ENCODE measurements at places on chromosomes 6 and 20.

- DNase-seq = no peak
Measured at GRCh38 chr6:167766986-167767714, 59.6 kb upstream of the AFDN start.

DNA sequence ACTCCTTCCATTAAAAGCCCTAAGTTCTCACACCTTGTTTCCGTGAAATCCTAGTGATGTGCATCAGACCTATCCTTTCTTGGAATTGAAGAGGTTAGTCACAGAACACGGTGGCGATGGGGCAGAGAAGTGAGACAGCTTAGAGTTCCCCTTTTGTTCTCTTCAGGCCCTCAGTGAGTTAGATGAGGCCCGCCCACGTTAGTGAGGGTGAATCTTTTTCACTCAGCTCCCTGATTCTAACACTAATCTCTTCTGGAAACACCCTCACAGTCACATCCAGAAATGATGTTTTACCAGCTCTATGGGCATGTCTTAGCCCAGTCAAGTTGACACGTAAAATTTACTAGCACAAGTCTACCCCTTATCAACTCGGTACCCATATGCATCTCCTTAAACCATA, 172.7 kb upstream of the NOX3 start:
- DNase-seq = no peak

- DNase-seq = no peak
Measured at GRCh38 chr6:145863366-145863765, 48.8 kb upstream of the FBXO30 start.

DNA sequence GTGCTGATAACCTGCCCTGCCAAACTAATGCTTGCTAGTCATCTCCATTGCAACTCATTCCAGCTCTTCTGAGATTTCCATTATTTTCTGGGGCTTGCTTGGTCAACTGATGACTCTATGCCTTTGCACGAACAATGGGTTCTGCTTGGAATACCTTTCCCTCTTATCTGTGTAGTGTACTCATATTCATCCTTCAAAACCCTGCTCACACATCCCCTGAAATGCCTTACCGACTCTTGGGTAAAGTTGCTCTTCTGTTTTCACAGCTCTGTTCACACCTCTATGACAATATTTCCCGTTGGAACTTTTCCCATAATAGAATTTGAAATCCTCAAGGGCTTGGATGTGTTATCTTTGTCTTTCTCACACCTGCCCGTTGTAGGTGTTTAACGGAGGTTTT, 331.0 kb upstream of the SOX4 start:
- no peak for DNase-seq

GRCh38 chr6:15608396-15608795, 54.4 kb downstream of the DTNBP1 start:
- no peak for DNase-seq

- no peak for DNase-seq
Measured at GRCh38 chr20:47662483-47663353, 122.6 kb downstream of the SULF2 start.

DNA sequence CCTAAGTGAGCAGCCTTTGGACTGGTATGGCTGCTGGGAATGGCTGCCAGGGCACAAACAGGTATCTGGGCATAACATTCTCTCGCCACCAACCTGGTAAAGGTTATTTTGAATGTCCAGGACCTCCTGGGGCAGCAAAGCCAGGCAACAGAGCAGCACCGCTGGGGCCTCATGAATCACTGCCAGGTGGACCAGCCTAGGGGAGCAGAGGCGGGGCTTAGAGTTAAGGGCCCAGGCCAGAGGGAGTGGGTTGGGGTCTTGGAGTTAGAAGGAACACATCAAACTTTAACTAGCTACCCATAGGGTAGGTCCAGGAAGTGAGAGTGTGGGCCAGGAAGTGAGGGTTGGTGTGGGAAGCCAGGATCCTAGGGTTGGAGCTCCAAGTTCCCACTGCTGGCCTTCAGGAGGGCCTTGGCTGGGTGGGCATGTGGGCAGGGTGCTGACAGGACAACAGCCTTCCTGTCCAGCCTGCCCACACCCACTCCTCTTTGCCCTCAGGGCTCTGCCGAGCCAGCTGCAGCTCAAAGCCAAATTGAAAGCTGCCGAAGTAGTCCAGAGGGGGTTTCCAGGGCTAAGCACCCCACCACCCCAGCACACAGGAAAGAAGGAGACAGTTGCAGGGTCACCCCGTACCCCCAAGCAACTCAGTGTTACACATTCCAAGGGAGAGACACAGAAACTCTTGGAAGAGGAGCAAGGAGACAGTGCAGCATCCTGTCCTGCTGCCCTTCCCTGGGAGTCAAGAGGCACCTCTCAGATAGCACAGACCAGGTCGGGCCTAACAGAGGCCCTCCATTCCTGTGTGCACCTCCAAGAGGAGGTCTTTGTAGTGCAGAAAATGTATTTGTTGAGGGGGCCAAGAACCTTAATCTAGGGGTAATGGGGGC, 2.6 kb downstream of the NFKBIE start:
- no peak for DNase-seq

- no peak for DNase-seq
Measured at GRCh38 chr6:11089695-11090094, 3.9 kb upstream of the SMIM13 start.

- DNase-seq = no peak
Measured at GRCh38 chr6:14996892-14997291, 249.0 kb upstream of the JARID2 start.

GRCh38 chr20:24746351-24746685, 202.8 kb upstream of the CST7 start:
- DNase-seq = peak; percentile 76

DNA sequence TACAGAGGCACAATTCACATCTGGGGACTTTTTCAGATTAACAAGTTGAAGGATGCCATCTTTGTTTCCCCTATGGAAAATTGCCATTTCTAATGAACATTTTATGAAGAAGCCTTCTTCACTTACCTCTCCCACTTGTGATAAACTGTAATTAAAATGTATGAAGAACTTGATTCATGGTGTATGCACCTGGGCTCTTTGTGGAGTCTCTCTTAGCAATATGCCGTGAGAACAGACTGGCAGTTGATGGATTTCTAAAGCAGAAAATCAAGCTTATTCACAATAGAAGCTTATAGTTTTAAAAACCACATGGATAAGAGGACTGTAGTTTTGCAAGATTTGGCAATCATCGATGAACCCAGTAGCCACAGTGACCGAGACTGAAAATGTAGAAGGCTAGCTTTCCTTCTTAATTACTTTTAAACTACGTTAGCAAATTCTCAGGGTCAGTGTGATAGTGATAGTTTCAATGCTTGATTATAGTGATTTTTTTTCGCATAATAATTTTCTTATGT, 270.6 kb downstream of the PRL start:
- no peak for DNase-seq

- no peak for DNase-seq
Measured at GRCh38 chr6:162636167-162636566, 91.4 kb downstream of the PRKN start.

DNA sequence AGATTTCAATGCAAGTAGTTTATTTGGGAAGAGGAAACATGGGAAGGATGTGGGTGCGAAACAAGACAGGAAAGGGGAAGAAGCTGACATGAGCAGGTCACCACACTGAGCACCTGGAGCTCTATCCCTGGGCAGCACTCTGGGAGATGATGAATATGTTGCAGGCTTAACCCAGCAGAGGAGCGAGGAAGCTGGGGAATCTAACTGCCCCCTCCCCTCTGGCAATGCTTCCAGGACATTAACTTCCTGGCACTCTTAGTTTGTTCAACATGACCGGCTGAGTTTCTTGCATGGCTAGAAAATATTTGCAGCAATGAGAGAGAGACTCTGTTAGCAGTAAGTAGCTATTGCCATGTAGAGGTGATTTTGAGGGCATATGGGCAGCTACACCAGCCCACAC, 4.9 kb upstream of the ADA start:
- DNase-seq = no peak

DNA sequence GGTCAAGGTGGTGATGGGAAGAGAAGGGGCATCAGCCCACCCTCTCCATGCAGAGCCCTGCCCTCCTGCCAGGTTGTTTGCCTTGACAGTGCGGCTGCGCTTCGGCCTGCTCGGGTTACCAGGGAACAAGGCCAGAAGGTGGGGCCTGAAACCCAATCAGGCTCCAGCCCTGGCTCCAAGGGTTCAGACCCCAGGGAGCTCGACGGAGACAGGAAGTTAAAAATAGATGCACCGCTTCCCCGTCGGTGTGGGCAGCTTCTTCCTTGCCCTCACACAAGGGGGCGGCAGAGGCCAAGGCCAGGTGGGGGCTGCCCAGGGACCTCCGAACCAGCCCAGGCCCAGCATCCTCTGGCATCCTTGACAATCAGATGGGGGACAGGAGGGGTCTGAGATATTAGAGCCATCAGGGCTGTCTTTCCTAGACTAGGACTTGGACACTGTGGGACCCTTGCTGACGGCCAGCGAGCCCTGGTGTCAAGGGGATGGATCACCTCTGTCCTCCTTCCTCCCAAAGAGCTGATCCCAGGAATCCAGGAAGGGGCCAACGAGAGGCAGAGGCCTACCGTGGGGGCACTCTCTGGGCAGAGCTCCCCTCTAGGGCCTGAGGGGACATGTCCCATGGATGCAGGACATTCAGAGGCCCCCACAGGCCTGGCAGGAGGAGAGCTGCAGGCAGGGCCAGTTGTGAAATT, 65.2 kb downstream of the RIPOR3 start:
- peak; percentile 62 for DNase-seq

- peak; percentile 15 for DNase-seq
Measured at GRCh38 chr6:31737991-31738979, 1.5 kb upstream of the MSH5 start.

DNA sequence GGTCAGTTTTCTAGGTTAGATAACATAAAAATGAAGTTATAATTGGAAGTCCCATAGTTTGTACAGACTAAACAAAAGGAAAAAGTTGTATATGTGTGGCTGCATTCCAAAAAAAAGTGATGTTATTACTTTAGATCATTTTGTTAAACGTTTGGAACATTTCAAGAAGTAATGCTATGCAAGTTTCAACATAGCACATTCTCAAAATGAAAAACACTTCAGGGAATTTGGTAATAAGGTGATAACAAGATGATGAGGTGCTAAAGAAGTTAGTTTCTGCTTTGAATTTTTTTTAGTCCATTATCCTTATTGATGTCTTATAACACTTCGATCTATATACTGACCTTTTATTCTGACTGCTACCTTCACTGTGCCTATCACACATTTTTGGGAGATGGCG, 250.7 kb downstream of the PHF3 start:
- no peak for DNase-seq

DNA sequence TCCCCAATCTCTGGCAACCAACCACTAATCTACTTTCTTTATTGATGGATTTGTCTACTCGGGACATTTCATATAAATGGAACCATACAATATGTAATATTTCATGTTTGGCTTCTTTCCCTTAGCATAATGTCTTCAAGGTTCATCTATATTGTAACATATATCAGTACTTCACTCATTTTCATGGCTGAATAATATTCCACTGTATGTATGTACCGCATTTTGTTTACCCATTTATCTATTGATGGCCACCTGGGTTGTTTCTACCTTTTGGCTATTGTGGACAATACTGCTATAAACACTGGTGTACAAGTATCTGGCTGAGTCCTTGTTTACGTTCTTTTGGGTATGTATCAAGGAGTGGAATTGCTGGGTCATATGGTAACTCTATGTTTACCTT, 48.4 kb downstream of the PANK2 start:
- DNase-seq = no peak

DNA sequence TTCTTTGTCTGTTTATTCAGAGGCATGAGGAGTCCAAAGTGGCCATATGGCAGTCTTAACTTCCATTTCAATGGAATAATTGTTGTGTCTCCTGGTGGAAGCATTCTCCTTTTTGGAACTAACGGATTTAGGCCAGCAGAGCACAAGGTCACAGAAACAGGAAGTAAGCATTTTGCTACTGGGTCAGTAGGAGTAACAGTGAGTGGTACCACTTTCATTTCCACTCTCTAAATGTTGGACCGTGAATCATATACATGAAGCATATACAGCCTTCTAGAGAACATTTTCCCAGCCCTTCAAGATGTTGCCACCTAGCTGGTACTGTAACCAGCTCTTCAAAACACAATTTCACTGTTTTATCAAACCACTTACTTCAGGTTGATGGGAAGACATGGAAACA, 182.8 kb downstream of the EYS start:
- peak; percentile 60 for DNase-seq

DNA sequence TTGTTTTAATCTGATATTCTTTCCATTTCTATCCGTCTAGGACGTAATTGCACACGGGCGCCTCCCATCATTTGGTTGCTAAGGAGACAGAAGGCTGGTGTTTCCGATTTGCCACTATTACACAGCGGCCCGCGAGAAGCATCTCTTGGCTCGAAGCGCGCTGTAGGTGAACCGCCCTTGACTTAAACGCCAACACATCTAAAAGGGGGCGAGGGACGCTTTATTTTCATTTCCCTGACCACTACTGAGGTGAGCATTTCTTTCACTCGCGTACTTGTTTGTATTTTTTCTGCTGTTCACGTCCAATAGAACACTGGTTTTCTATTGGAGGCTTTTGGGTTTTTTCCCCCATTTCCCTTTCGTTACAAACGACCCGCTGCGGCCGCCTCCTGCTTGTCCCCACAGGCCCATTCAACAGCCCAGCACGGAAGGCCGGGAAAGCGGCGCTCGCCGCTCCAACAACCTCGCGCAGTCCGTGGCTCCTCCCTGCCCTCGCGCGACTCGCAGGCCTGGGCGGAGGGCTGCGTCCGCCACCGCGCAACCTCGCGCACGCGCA, 505 bp upstream of the WRNIP1 start:
- peak; percentile 37 for DNase-seq

GRCh38 chr6:105485456-105485855, 82.6 kb upstream of the PREP start:
- DNase-seq = no peak

DNA sequence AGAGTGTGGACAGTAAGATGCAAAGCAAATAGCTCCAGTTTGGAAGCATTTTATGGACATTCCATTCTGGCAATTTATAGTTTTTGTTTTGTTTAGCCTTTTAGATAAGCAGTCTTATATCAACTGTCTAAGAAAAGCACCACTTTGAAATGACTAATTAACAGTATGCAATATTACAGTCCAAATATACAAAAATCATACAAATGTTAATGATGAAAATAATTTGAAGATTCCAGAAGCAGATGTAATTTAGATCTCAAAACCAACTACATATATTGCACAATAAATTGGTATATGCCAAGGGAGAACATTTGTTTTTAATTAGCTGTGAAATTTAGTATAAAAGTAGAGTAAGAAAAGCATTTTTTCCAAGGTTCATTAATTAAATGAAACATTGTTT, 158.8 kb downstream of the KIF6 start:
- no peak for DNase-seq

DNA sequence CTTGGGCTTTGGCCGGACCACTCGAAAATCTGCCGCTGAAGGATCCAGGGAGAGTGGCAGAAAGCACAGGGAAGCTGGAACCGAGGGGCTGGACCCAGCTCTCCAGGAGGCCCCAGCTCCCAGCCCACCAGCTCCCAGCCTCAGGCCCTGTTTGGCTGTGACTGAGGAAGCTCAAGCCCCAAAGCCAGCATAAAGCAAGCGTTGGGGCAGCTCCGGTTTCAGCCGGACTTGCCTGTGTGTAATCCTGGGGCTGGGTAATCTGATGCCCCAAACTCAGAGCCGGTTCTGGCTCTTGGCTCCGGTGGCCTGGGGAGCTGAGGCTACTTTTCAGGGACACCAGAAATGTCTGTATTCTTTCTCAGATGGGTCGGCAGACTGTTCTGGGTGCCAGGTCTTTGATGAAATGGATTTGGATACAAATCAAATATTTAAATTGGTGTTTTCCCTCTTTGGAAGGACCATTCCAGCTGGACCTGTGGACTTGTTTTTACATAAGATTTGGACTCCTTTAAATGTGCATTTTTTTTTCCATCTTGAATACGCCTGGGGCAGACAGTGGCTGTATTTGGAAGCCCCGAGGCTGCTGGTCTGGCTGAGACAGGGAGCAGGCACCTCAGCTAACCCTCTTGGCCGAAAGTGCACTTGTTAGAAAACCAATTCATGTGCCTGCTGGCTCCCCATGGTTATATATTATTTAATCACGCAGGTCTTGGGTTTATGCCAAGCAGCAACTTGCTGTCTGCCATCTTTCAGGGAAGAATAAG, 29.7 kb downstream of the RPP40 start:
- DNase-seq = peak; percentile 62
